ENCODE measurements at places on chromosomes 2 and 18.

DNA sequence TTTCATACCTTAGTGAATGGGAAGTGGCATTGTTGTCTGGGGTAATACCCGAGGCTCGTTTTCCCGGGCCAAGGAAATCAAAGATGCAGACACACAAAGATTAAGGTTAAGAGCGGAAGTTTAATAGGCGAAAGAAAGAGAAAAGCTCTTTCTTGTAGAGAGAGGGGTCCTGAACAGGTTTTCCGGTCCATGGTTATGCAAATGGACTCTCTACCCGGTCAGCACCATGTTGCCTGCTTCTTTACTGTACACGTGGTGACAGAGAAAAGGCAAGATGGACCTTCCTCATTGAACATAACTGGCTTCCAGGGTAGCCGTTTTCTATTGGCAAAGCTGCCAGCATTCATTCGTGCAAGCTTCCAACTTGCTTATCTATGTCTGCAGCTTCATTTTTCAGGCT, 2063.5 kb downstream of the SUCLG1 start:
- no peak for DNase-seq

GRCh38 chr2:58377181-58377580, 136.1 kb upstream of the FANCL start:
- DNase-seq = no peak

DNA sequence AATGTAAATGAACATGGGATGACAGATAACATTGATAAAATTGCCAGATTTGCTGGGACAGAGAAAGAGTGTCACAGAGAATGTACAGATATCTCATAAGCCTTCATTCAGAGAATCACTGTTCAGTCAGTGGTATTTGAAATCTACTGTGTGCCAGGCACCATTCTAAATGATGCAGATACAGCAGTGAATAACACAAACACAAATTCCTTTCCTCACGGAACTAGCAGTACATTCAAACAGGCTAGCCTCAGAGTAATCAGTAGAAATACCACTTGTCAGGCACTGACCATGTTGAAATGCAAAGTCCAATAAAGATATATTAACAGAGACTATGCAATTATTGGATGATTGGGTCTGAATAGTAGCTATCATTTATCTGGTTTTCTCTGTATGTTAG, 211.0 kb downstream of the RDH14 start:
- no peak for DNase-seq

DNA sequence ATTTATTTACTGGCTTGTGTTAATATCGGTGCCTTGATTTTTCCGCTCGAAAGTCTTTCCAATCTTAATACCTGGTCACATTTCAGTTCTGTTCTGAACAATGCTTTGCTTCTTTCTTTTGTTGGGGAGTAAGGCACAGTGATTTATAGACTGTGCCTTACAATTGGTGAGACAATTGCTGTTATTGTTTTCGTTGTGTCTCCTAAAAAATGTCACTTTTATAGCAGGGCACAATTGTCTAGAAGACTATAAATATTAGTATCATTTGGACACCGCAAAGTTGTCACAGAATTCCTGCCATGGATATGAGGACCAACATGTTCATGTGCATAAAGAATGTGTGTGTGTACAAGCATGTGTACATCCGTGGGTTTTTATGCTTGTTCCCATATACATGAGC, 231.9 kb downstream of the INSIG2 start:
- DNase-seq = no peak

DNA sequence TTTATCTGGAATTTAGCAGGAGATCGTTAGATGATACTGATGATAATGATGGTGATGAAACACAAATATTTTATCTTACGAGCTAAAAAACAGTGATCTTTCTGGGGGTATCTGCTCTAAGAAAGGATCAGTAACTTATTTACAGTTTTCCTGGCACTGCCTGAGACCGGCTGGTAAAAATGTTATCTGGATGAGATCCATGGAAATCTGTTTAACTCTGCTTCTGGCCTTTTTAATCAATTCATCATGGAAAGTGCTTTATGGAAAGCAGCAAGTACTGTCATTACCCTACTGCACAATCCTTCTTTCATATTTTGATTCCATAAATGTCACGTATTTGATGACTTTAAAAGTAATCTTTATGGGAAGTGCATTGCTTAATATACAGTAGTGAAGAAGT, 612.7 kb upstream of the GCFC2 start:
- DNase-seq = no peak

GRCh38 chr18:64115881-64116280, 33.0 kb downstream of the LINC00305 start:
- no peak for DNase-seq

DNA sequence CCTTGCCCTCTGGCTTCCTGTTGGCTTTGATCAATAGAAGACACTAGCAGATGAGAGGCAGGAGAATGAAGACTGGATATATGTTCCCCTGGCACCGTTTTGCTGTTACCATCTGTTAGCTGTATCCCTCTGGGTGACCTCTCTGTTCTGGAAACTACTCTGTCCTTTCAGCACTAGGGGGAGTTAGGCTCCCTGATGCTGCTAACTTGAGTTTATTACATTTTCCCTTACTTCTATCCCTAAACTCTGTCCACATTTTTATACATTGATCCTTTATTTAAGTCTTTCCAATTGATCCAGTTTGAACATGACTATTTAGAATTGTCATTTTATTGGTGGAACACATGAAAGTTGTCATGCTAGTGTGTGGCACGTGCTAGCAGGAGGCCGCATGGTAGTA, 1014.3 kb upstream of the CDH2 start:
- no peak for DNase-seq

GRCh38 chr18:31722369-31722957, 38.1 kb upstream of the B4GALT6 start:
- DNase-seq = peak; percentile 75

All from CD4-positive, alpha-beta T cell treated with Interleukin-2 at 100 ng/mL for 4 hours (primary cell).